Mucosa of gallbladder (tissue), 1 donor: ENCODE measurements at places on chromosomes 5 and 9. TPM values are rescaled to one million over a fixed set of nuclear protein-coding genes. Genes with fewer than 3 reads are reported as not detected.

- DNase-seq, result no peak
These were observed 169.0 kb downstream of the CDH6 start for GRCh38 chr5:31362529-31362900.

DNA sequence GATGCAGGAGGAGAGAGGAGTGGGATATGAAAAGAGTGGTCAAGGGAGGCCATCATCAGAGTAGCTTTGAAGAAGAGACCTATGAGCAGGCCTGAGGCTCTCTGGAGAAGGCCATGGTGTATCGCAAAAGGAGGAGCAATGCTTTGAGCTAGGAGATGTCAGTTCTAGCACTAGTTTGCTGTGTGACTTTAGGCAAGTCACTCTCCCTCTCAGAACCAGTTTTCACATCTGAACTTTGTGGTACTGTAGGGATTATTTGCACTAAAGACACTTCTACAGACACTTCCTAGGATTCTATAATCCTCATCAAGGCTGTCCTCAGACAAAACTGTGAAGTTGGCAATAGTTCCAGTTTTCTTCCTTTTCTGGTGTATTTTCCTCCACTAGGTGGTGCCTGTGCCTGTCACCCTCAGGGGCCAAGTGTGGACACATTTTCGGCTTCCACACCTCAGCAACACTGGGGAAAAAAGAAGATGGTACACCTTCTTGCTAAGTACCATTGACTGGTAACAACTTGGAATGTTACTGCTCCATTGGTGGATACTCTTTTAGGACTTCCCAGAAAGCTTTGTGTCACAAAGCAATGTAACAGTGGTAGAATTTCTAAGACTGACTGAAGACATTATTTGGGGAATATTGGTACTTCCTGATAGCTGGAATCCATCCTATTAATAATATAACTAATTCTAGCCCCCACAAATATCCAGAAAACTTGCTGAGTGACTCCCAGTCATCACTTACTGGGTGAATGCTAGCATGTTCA, 9.9 kb downstream of the PAPPA start:
- DNase-seq, result no peak

GRCh38 chr5:77066823-77067442, 20.2 kb downstream of the ZBED3 start:
- DNase-seq, result no peak

DNA sequence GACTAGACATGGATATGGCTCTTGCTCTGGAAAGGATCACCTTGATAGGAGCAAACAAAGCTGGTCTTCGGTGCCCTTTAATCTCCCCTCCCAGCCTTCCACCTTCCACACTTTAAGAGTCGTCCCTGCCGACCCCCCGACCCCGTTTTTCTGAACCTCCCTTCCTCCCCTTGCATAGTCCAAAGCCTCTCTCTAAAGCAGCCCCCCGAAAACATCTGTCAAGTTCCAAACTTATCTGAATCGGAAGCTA, 423 bp upstream of the NUP214 start:
- no peak for DNase-seq

GRCh38 chr5:142957528-142957927, 187.4 kb downstream of the ARHGAP26 start:
- no peak for DNase-seq

DNA sequence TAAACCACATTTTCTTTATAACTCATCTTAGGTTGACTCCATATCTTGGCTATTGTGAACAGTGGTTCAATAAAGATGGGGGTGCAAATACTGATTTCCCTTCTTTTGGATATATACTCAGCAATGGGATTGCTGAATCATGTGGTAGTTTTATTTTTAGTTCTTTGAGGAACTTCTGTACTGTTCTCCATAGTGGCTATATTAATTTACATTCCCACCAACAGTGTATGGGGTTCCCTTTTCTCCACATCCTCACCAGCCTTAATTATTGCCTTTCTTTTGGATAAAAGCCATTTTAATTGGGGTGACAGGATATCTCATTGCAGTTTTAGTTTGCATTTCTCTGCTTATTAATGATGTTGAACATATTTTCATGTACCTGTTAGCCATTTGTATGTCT, 107.7 kb upstream of the EQTN start:
- DNase-seq, result no peak

GRCh38 chr9:86486891-86487837, 133.0 kb upstream of the TUT7 start:
- DNase-seq, result no peak

DNA sequence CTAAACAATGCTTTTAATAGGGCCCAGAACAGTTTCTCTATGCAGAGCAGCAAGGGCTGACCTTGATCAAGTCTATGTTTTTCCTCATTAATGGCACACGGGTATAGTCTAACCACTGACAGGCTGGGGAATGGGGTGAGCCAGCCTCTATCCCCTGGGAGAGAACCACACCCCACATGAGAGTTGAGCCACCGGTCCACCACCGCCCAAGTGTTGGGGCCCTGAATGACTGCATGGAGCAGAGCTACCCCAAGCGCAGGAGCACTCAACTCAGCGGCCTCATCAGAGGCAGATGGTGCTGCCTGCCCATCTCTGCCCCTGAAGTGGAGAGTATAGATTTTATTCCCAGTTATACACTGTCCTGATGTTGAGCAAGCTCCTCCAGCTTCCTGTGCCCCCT, 247.9 kb upstream of the IRX1 start:
- no peak for DNase-seq

GRCh38 chr5:138340008-138340407, 1.9 kb downstream of the FAM53C start:
- DNase-seq, result no peak

DNA sequence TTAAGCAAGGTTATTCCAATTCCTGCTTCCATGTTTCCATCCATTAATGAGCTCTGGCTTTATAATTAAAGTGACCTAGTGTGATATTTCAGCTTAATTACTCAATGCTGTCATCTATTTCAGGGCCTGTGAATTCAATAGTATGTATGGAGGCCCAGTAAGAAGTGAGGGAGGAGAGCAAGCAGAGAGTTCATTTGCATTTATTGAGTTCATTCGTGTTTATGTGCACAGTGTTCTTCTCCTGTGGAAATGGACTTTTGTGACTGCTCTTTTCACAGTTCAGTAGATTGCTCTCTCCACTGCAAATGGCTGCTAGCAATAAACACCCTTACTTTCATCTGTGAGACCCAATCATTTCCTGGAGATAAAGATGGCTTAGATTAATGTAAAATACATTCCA, 130.9 kb downstream of the CEMIP2 start:
- DNase-seq, result no peak

DNA sequence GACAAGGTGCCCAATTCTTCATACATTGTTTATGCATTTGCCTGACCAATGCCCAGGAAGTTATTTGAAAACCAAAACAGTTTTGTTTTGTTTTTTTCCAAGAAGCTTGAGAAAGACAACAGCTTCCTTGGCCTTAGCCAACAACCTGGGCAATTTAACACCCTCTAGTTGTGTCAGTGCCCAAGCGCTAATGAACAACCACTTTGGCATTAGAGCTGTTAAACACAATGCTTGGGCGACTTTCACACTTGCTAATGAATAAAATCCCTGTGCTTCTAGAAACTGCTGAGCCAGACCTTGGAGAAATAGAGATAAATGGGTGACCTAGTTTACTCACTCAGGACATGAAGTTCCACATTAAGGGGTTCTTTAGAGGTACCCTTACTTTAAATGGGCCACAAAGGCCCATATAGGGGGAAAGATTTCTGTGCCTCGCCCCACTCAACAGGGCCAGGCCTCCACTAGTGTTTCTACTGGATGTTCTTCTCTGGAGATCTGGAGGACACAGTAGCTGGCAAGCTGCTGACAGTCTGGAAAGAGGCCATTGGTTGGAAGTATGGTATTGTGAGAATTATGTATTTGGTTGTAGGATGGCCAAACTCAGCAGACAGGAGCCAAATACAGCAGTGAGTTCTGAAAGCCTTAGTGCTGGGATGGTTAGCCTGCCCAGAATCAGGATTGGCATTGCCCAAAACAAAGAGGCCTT, 179.8 kb downstream of the DOCK8 start:
- no peak for DNase-seq

GRCh38 chr9:86652736-86653135, 294.6 kb downstream of the GAS1 start:
- no peak for DNase-seq

DNA sequence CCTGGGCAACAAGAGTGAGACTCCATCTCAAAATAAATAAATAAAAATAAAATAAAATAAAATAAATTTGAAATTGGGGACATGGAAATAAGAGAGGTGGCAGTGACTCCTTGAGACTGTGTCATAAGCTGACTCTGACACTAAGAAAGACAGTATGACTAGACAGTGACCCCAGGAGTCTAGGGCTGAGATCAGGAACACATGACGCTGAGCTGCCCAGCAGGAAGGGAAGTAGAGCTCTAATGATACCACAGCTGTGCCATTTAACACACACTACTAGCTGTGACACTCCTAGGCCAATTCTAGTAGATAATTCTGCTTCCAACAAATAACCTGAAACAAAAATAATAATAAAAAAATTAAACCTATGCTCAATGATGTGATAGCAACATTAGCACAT, 293.0 kb downstream of the SEC61B start:
- DNase-seq, result no peak

GRCh38 chr9:92503156-92503555, 20.9 kb upstream of the ASPN start:
- DNase-seq, result no peak

- DNase-seq, result peak; percentile 56
These were observed 67.5 kb upstream of the CKMT2 start for GRCh38 chr5:81165493-81166119.

DNA sequence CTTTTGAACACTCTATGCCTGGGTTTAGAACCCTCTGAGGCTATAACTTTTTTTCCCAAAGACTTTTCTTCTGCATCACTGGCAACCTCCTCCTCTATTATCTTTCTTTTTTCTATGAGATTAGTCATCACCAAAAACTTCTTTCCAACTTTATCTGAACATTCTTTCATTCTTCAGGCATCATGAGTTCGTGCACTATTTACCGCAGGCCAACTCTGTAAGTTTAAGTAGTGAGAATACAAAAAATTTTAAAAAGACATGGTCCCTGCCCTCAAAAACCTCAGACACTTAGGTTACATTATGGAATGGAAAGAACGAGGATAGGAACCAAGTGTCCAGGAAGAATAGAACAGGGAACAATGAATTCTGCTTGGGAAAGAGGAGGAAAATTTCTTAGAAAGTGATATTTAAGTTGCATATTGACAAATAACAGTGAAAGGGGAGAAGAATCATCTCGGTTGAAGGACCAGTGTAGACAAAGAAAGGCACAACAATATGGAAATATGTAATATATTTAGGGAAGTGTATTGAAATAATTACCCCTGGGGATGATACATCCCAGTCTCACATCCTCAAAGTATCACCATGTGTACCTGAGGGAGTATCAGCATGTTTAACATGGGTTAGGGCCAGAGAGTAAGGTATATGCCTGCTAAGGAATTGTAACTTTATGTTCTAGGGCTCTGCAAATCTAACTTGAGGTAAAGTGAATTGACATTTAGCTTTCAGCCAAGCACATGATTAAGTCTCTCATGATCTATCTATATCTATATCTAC, 196.5 kb upstream of the NREP start:
- DNase-seq, result no peak

- DNase-seq, result no peak
These were observed 182.8 kb downstream of the SEMA5A start for GRCh38 chr5:9363026-9363425.

- no peak for DNase-seq
These were observed 150.6 kb downstream of the PRR16 start for GRCh38 chr5:120614531-120615180.

DNA sequence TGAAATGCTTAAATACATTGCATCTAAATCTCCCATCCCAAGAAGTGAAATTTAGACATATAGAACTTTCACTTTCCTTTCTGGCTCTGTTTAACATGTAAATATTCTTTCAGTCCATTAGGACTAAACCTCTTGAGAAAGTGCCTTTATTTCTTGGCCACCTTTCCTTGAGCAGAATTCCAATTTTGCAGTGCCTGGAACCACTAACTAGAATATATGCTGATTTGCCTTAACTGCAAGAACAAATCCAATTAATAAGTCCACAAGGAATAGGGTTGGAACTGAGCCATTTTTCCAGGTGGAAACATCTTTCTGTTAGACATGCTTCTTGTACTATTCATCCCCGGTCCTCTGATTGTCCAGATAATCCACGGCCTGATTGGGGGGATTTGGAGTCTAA, 478.0 kb downstream of the ENC1 start:
- DNase-seq, result no peak

GRCh38 chr5:62362701-62363100, 41.0 kb downstream of the DIMT1 start:
- DNase-seq, result no peak

DNA sequence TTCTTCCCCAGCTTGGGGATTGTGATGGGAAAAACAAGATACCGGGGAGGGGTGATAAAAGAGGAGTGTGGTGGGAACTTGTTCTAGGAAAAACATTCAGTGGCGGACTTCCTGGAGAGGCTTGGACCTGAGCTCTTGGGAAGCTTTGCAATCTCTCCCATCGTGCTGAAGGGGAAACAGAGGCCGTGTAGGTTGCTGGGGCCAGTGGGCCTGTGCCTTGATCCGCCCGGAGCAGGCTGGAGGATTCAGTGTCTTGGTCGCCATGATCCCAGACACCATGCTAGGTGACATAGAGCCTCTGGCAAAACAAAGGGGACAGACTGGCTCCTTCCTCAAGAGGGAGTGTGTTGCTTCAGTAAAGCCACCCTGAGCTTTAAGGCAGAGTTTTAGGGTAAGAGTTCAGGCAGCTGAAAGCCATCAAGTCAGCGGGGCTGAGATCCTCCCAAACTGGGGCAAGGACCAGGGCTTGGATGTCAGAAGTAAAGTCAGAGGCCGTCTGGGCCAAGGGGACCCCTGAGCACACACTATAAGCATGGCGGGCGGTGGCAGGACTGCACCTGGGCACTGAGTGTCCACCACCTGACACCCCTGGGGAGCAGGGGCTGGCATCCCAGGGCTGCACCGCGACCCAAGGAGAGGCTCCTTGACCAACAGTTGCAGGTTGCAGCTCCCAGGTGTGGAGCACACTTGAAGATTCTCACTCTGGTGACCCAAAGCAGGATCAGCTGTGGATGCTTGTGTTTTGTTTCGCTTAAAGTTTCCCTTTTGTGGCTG, 44.7 kb downstream of the TRIP13 start:
- DNase-seq, result no peak

Gene DAPK1
- 179 TPM for total RNA-seq

Gene PRLR
- total RNA-seq, result 9.3 TPM

Gene NR2F1-AS1
- 29.5 TPM for total RNA-seq

Gene KCTD16
- 0.35 TPM for total RNA-seq

Gene GPR150
- total RNA-seq, result not detected

Gene PDE6A
- not detected for total RNA-seq

Gene EIF4EBP3
- 14.4 TPM for total RNA-seq

Gene ENG
- total RNA-seq, result 94.3 TPM

Gene CDK9
- total RNA-seq, result 92.7 TPM
